ENCODE measurements at places on chromosomes 4 and X.
A peak's percentile ranks its signal among the peaks of the same experiment; 100 is the strongest.

DNA sequence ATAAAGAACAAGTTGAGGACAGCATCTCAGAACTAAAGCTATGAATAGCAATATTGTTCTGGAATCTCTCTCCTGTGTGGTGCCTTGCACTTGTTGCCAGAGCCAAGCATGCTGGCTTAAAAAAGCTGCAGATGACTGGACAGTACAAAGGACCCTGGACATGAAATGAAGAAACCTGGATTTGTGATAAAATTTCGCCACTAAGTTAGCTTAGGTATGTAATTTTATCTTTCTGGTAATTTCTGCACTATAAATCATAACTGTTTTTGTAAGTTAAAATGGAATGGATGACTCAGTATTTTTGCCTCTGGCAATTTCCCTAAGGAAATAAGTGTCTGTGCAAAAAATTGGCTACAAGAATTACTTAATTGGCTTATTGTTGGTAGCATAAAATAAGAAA, 317.2 kb downstream of the CAMK2D start:
- DNase-seq = no peak

GRCh38 chr4:186078981-186079638, 10.2 kb downstream of the TLR3 start:
- DNase-seq = no peak

- no peak for DNase-seq
These were observed 70.2 kb upstream of the MAP3K15 start for GRCh38 chrX:19585332-19586082.

DNA sequence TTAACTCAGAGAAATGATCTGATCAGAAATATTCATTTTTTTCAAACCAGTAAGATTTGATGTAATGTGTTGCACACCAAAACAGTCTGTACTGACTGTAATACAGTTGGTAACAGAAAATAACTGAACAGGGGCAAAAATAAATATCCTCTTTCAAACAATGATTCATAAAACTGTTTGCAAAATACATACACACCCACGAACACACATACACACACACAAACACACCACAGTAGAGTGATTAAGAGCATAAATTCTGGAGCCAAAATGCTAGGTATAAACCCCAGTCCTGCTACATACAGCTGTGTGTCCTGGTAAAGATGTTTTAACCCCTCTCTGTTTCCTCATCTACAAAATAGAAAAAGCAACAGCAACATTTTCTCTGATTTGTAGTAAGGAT, 376.6 kb downstream of the PDGFC start:
- DNase-seq = no peak

- no peak for DNase-seq
These were observed 187.2 kb downstream of the RAB28 start for GRCh38 chr4:13296986-13297385.

GRCh38 chr4:1964443-1964842, 44.3 kb downstream of the NELFA start:
- no peak for DNase-seq

DNA sequence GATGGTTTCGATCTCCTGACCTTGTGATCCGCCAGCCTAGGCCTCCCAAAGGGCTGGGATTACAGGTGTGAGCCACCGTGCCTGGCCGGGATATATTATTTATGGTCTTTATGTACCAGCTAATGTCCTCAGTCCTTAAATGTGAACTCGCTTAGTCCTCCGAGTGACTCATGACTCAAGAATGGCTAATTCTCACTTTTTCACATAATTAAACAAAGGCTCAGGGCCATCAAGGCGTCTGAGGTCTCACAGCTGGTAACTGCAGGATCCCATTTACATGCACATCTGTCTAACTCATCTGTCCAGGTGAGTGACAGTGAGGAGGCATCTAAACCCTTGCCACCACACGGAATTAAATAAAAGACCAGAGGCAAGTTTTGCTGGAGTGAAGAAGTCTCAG, 73.5 kb downstream of the HS3ST1 start:
- DNase-seq = no peak

GRCh38 chr4:6619466-6620255, 20.8 kb upstream of the MRFAP1 start:
- no peak for DNase-seq

- DNase-seq = peak; percentile 73
These were observed 114.5 kb upstream of the TRIM2 start for GRCh38 chr4:153089742-153090141.

DNA sequence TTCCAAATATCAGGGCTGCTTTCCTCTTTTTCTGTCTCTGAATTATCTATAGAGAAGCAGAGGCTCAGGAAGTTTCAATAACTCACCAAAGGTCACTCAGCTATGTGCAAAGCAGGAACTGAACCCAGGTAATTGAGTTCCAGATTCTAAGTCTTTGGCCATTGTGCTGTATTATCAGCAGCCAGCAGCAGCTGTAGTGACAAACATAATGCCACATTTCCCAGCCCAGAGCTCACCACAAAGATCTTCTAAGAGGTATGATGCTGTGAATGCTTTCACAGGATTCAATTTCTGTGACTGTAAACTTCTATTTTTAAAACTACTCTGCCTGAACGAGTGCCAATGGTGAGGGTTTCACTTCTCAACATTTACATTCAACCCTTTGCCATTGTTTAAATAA, 56.4 kb downstream of the SPOCK3 start:
- no peak for DNase-seq

DNA sequence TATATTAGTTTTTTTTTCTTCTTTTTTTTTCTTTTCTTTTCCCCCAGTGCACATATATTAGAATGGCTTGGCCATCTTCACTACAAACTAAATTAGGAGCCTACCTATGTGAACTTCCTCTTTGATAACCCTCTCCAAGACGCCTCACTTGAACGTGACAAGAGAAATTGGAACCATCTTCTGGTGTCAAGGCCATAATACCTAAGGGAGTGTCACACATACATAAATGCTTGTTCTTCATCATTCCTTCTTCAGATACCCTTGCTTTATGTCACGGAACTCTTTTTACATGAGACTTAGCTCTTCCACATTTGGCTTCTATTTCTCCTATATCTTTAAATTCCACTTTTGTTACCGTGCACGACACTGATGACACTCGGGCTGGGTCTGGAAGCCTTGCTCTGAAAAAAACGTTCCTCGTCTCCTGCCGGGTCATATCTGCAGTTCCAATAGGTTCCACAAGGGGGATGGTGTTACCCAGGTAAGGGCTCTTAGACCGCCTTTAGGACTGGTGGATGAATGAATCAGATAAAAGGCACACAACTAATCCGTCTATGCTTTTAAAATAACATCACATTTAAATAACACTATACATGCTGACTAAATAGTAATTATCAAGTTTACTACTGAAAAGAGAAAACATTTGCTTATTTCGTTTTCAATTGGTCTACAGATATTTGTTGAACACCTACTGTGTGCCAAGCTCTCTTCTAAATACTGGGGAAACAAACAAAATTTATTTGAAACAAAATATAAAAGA, 19.9 kb downstream of the DGAT2L6 start:
- DNase-seq = peak; percentile 5

- peak; percentile 10 for DNase-seq
These were observed 30.9 kb downstream of the NIPAL1 start for GRCh38 chr4:48047421-48047844.

- no peak for DNase-seq
These were observed 70.7 kb upstream of the HCCS start for GRCh38 chrX:11040405-11040804.

- DNase-seq = peak; percentile 88
These were observed 21.0 kb upstream of the POLA1 start for GRCh38 chrX:24672701-24673190.

DNA sequence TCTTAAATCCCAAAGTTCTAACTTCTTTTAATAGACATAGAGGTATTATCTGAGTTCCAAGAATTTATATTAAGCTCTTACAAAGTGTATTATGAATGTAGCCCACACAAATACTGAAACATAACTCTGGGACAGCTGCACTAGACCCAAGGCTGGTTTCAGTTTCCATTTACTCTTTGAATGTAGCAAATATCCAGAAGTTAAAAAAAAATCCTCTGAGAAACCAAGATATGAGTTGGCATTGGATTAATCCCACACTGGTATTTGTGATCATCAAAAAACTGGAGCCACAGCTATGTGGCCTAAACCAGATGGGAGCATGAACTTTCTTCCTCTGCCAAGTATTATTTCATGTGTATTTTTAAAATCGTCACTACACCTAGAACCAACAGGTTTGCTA, 23.6 kb upstream of the SMPX start:
- no peak for DNase-seq

GRCh38 chr4:189304167-189304566, 636.5 kb upstream of the FRG1 start:
- no peak for DNase-seq

GRCh38 chr4:24372881-24373280, 211.5 kb downstream of the DHX15 start:
- no peak for DNase-seq

DNA sequence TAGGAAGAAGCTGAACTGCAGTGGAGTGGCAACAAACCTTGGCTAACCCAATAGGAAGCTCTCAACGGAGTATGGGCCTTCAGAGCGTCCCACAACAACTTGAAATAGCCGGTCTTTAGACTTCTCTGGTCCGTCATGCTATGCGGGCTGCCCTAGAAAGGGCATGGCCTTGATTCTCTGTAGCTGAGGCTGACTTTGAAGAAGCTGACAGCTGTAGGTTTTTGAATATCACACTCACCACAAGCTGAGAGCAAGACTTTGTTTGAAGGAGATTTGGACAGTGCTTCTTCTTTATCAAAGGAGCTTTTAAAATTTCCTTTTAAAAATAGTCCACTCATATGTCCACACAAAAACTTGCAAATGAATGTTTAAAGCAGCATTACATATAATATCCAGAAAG, 322.9 kb downstream of the CAMK2D start:
- DNase-seq = no peak

DNA sequence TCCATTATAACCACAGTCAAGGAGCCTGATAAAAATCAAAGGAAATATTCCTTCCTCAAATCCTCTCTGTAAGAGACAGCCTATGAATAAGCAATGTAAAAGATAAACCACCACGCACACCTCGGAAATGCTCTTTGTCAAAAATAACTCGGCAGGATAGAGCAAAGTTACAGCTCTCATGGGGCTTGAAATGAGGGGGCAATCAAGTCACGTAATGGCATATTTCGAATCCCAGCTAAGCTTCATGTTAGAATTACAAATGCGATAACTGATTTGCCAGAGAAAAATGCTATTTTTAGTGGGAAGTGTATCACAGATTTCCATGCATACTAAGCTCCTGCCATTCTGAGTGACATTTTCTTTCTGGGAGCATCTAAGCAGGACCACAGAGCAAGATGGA, 49.4 kb downstream of the EVC2 start:
- no peak for DNase-seq

- DNase-seq = no peak
These were observed 262.7 kb upstream of the ETNPPL start for GRCh38 chr4:109025471-109026076.

- no peak for DNase-seq
These were observed 3.3 kb downstream of the ITIH6 start for GRCh38 chrX:54794795-54795194.

DNA sequence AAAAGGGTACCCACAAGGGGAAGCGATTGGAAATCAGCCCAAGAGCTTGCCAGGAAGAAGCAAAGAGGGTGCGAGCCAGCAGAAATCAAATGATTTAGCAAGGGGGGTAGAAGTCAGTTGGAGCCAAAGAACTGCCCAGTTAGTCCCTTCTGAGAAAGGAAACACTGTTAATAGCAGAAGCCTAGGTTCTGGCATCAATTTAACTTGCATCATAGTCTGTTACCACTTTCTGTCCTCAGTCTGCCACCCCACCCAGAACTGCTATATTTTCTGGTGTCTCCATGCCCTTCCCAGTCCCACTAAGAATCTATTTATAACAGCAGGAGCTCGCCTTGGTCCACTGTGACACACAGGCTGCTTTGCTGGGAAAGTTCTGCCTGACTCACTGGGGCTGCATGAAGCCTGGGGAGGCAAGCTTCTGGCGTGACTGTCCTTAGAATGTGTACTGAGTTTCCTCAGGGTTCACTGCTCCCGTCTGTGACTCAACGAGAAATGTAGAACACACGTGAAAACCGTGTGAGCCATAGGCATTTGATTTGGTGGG, 157.8 kb upstream of the TTC29 start:
- peak; percentile 48 for DNase-seq

DNA sequence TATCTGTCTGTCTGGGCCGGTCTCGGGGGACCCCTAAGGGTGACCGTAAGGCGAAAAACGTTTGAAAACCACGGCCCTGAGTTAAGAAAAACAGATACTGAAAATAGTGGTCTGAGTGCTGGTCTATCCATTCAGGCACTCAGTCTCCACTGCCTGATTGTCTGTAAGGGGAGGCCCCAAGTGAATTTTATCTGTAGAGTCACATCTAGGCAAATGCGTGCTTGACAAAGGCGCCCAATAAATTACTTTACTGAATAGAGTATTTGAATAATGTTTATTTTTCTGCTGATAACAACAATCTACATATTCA, 465 bp downstream of the HNRNPH2 start:
- no peak for DNase-seq

GRCh38 chr4:1683261-1683735, 815 bp downstream of the FAM53A start:
- peak; percentile 36 for DNase-seq

DNA sequence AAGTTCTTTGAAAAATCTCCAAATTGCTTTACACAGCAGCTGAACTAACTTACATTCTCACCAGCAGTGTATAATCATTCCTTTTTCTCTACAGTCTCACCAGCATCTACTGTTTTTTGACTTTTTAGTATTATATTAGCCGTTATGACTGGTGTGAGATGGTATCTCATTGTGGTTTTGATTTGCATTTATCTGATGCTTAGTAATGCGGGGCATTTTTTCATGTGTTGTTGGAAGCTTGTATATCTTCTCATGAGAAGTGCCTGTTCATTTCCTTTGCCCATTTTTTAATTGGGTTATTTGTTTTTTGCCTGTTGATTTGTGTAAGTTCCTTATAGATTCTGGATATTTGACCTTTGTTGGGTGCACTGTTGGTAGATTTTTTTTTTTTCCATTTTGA, 931.7 kb downstream of the CENPC start:
- DNase-seq = no peak

DNA sequence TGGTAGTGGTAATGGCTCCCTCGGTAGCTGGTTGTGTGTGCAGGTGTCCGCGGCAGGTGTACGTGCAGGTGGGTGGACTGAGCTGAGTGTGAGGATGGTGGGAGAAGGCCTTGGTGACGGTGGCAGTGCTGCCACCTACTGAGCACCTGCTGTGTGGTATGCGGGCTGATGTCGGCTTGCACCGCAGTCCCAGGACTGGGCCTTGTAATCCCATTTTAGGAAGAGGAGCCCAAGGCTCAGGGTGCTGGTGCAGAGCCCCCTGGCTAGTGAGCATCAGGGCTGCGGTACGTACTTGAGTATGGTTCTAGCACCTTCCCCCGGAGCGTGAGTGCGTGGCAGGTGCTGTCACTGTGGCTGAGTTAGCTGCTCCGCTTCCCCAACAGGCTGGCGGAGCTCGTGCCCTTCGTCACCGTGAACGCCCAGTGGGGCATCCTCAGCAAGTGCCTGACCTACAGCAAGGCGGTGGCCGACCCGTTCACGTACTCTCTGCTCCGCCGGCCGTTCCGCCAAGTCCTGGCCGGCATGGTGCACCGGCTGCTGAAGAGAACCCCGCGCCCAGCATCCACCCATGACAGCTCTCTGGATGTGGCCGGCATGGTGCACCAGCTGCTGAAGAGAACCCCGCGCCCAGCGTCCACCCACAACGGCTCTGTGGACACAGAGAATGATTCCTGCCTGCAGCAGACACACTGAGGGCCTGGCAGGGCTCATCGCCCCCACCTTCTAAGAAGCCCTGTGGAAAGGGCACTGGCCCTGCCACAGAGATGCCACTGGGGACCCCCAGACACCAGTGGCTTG, 5.7 kb upstream of the CPZ start:
- DNase-seq = no peak

Data from globus pallidus (tissue), 1 donor.